ENCODE measurements at places on chromosomes 2 and 18.

DNA sequence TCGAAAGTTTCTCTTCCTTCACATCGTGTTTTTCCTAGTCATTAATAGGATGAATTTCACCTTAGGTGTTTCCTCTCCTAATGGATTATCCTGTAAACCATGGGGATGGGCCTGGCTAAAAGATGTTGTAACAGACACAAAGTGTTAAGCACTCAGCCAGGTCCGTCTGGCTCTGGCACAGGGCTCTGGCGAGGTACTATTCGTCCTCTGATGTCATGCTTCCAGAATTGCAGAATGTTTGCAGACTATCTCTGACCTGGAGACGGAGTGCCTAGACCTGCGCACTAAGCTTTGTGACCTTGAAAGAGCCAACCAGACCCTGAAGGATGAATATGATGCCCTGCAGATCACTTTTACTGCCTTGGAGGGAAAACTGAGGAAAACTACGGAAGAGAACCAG lies 13.2 kb downstream of the ATG16L1 start:
- no peak for DNase-seq

DNA sequence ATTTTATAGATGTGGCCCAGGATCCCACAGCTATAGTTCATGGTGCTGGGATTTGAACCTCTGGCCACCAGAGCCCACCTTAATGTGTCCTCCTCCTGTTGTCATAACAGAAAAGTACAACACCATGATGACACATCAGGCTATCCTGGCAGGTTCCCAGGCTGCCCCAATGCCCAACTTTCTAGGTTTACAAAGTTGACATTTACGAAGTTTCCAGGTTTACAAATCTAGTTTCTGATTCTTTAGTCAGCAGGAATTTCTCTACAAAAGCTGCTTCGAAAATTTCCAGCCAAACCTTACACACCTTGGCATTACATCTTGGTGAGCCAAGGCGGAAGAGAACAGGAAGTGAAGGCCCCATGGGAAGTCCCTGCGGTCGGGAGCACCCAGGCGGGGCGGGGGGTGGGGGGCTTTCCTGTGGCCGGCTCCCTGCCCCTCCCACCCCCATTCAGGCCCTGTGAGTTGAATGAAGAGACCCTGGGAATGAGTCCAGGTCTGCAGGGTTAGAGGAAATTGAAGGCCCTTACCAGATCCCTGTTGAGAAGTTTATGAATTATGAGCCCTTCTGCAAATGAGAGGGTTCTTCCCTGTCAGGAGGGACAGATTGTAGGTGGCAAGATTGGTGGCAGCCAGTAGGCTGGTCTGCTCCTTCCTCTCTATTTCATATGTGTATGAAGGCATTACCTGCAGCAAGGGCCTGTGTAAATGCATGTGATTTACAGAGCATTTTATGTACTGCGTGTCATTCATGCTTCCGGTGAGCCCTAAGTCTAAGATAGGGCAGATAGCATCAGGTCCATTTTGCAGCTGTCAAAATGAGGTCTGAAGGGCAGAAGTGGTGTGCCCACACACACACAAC lies 11.1 kb upstream of the IL1RN start:
- DNase-seq: no peak

DNA sequence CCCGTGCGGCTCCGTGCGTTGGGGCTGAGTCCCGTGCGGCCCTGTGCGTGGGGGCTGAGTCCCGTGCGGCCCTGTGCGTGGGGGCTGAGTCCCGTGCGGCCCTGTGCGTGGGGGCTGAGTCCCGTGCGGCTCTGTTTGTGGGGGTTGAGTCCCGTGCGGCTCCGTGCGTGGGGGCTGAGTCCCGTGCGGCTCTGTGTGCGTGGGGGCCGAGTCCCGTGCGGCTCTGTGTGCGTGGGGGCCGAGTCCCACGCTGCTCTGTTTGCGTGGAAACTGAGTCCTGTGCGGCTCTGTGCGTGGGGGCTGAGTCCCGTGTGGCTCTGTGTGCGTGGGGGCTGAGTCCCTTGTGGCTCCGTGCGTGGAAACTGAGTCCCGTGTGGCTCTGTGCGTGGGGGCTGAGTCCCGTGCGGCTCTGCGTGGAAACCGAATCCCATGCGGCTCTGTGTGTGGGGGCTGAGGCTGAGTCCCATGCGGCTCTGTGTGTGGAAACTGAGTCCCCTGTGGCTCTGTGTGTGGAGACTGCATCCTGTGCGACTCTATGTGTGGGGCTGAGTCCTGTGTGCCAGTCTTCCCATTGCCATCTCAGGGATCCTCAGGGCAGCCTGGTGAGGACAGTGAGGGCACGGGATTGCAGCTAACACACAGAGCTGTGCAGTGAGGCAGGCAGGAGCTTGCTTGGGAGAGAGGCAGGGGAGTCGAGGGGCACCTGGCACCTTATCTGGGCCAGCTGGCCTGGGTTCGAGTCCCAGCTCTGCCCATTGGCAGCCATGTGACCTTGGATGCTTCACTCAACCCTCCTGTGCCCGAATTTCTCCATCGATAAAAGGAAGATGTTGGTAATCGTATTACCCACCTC lies 44.5 kb downstream of the LDLRAD4 start:
- no peak for DNase-seq

DNA sequence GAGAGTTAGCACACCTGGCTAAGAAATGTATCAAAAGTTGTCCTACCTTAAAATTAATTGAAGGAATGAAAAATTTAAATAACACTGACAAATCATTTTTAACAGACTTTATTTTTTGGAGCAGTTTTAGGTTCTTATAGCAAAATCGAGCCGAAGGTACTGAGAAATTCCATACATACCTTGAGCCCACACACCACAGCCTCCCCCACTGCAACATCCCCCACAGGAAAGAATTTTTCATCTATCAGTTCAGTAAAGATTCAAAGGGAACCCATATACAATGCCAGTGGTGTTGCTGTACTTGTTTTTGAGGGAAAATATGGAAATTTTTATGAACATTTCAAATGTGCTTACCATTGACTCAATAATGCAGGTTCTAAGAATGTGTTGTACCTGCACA lies 169.8 kb upstream of the HS6ST1 start:
- no peak for DNase-seq

GRCh38 chr2:104213758-104214157 lies 640.2 kb upstream of the POU3F3 start:
- no peak for DNase-seq

GRCh38 chr2:288758-289361 lies 969 bp upstream of the ALKAL2 start:
- DNase-seq: no peak

GRCh38 chr2:133235968-133236367 lies 332.3 kb downstream of the NCKAP5 start:
- DNase-seq: no peak

DNA sequence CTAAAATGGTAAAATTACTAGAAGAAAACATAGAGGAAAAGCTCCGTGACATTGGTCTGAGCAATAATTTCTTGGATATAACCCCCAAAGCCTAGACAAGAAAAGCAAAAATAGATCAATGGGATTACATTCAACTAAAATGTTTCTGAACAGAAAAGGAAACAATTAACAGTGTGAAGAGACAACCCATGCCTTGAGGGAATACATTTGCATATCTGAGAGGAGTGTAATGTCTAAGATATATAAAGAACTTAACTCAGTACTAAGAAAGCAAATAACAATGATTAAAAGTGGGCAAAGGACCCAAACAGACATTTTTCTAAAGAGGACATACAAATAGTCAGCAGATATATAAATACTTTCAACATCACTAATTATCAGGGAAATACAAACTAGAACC lies 206.2 kb downstream of the VAPA start:
- DNase-seq: no peak

- no peak for DNase-seq
Observed at GRCh38 chr2:139969323-139969722, 1189.1 kb upstream of the NXPH2 start.

GRCh38 chr2:153214337-153214736 lies 264.2 kb downstream of the RPRM start:
- DNase-seq: no peak

GRCh38 chr2:36301843-36302242 lies 53.7 kb upstream of the CRIM1 start:
- DNase-seq: no peak

- DNase-seq: no peak
Observed at GRCh38 chr2:143730155-143730952, 601.1 kb downstream of the ARHGAP15 start.

GRCh38 chr18:70907673-70908072 lies 618.8 kb downstream of the SOCS6 start:
- DNase-seq: no peak

- DNase-seq: no peak
Observed at GRCh38 chr18:44393406-44393805, 287.3 kb upstream of the SETBP1 start.

- DNase-seq: no peak
Observed at GRCh38 chr2:88190808-88191721, 20.9 kb downstream of the THNSL2 start.

DNA sequence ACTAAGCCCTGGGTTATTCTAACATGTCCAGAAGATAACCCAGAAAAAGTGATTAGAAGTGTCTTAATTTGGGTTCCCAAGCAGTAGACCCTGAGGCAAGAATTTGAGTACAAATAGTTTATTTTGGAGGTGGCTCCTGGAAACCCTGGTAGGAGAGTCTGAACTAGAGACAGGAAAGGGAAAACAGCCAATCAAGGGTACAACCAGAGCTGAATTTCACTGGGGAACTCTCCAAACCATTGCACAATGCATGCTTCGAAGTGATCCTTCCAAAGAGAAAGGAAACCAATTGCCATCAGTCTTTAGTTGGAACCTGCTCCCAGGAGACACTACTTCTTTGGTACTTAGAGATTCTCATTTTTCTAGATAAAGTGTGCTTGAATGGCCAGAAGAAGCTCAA lies 361.5 kb downstream of the MBD2 start:
- no peak for DNase-seq

DNA sequence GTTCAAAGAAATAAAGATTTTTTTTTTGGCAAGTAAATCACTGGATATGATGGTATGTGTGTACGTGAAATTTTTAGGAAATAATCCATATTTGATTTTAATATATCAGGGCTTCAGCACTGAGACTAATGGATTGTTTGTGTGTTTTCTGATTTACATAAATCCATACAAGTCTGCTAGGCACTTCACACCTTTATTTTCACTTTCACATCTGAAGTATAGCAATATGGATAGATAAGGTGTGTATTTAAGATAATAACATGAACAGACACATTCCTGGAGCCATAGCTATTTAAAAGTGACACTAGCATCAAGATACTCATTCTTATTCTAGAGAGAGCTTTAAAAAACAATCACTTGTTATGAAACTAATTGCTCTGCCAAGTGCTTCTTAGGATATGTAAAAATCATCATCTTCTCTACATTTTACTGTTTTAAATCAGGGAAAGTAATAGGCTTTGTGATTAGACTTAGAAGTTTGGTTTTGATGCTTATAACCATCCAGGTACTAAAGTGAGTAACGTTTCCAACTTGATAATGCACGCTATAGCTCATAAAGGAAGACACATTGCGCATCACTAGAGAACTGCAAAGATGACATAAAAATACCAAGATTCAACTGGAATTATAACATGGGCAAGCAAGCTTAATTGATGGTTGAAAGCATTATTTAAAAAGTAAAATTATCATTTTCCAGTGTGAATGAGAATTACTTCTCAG lies 208.9 kb downstream of the ZEB2 start:
- no peak for DNase-seq

GRCh38 chr2:99485411-99485810 lies 4.4 kb downstream of the REV1 start:
- no peak for DNase-seq

DNA sequence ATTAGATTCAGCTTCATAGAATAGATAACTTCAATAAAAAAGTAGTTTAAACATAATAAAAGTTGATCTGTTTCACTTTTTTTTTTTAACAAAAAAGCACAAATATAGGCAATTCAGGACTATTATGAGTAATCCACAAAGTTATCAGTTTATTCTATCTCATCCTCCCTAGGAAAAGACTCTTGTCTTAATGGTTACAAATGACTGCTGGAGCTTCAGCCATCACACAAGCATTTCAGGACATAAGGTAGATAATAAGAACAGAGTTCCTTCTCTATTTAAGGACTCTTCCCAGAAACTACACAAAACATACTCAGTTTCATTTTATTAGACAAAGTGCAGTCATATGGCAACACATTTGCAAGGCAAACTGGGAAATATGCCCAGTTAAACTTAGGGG lies 357.6 kb upstream of the SETBP1 start:
- DNase-seq: no peak

GRCh38 chr2:238446371-238446770 lies 19.6 kb downstream of the ASB1 start:
- DNase-seq: no peak

DNA sequence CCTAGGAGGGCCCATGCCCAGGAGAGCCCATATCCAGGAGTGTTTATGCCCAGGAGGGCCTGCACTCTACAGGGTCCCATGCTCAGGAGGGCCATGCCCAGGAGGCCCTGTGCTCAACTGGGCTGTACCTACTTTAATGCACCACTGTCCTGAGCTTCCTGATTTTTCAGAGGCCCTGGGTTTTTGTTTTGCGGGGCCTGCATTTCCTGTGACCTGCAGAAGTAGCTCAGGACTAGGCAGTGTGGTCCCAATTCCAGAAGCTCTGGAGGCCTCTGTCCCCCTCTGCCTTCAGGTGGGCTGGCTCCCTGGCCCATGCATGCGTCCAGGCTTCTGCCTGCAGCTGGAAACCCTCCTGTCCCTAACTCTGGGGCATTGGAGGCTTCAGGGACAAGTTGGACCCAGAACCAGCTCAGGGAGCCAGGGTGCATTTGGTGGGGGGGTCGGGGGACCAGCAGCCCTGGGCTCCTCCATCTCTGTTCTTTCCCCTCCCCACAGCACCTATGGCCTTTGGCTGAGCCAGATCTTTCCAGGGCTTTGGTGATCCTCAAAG lies 10.8 kb downstream of the GPR35 start:
- DNase-seq: no peak

- no peak for DNase-seq
Observed at GRCh38 chr2:235582081-235582686, 88.3 kb downstream of the AGAP1 start.

DNA sequence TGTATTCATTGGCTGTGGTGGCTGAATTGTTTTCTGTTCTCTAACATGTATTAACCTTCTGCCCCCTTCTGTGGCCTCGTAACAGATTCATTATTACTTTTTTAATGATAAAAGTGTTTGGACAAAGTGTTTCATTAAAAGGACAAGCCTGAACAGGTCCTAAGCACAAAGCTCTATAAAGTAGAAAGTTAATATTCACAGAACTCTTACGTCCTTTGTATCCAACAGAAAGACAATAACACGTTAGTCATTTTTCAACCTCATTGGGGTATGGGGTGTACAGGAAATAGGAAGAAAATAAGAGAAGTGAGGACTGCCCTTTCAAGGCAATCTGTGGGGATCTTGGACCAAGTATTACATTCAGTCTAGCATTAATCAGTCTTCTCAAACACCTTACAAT lies 105.5 kb upstream of the RGPD4 start:
- DNase-seq: no peak

- no peak for DNase-seq
Observed at GRCh38 chr2:206836722-206837121, 71.3 kb downstream of the FASTKD2 start.

All from stimulated activated CD8-positive, alpha-beta memory T cell treated with anti-CD3 and anti-CD28 coated beads, Interleukin-2, amount 100 ng/mL, for 1 hour (primary cell).